A549 treated with AZD2906 at 1 μM for 4 hours (cell line): ENCODE measurements at places on chromosomes 2 and 18. TPM values are rescaled to one million over a fixed set of nuclear protein-coding genes. Genes with fewer than 3 reads are reported as not detected.

The INO80C gene
- total RNA-seq = 22.3 to 25.9 TPM (median 24.9 TPM) in 5 replicates

The PPP4R3B gene
- total RNA-seq = 27.2 to 31.0 TPM (median 29.5 TPM) in 5 replicates

The PLGLB1 gene
- total RNA-seq = 0.20 to 0.66 TPM (median 0.38 TPM) in 5 replicates

The CHST9 gene
- 0.01 to 0.02 TPM in 2 of 5 replicates, not detected in the others for total RNA-seq
